ENCODE measurements at places on chromosomes 1 and 21.

DNA sequence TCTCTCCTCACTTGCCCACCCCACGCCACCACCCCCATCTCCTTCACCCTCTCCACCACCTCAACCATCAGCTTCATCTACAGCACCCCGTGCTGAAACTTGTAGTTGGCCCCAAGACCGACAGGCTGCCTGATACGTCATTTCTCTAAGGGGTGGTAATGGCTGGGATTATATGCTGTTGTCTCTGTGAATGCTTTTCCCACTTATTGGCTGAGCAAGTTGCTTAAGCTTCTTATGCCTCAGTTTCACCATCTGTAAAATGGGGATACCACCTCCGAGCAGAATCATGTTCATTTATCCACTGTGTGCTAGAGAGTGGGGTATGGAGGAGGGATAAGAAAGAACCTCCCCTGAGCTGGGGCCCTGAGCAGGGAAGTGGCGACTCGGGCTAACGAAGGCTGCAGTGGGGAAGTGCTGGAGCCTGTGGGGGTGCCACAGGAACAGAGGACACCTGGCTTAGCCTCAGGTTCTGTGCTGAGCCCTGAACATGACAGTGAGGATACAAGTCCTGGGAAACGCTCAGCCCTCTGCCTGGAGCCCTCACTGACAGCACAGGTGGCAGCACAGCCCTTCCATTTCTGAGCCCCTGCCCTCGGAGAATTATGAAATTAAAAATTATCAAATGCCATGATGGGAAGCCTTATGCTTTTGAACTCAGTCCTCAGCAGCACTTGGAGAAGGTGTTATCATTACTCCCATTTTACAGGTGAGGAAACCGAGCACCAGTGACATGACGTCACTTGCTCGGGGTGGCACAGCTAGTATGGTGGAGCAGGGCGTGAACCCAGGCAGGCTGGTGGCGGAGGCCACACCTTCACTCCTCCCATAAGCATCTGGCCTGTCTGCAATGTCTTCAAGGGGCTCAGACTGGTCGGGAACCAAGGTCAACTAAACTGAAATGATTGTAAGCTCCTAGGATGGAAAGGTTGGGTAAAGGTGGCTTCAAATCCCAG lies 2.8 kb downstream of the MATN1 start:
- DNase-seq = no peak

- DNase-seq = no peak
Observed at GRCh38 chr1:162757476-162757875, 33.0 kb upstream of the HSD17B7 start.

- DNase-seq = no peak
Observed at GRCh38 chr1:909861-910310, 13.8 kb upstream of the SAMD11 start.

- DNase-seq = no peak
Observed at GRCh38 chr21:28899744-28900143, 92.9 kb downstream of the LTN1 start.

GRCh38 chr1:110538921-110539320 lies 19.9 kb upstream of the KCNA10 start:
- no peak for DNase-seq
